ENCODE measurements at places on chromosomes 2 and 18.
A peak's percentile ranks its signal among the peaks of the same experiment; 100 is the strongest.

DNA sequence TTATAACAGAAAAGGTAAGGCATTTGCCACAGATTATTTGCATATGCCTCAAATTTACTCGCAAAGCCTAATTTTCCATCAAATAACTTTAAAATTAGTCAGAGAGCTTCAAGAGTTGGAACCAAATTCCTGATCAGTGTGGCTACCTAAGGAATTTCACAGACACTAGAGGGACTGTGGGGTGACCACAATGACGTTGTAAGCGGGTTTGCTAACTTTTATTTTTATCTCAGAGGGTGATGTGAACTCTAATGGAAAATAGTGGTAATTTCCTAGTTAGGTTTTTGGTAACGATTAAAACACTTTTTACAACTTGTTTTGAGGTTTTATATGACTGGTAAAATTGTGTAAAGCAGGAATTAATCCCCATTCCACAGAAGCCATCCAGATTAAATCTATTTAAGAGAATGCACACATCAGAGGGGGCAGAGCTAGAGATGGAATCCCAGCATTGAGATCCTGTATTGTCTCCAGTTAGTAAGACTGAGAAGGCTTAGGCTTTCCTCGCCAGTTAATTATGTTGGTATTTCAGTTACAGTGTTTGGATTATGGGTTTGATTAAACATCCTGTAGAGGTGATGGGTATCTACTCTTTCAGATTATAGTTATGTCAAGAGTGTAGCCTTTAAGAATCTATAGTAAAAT lies 129.0 kb downstream of the GPD2 start:
- ATAC-seq: no peak

DNA sequence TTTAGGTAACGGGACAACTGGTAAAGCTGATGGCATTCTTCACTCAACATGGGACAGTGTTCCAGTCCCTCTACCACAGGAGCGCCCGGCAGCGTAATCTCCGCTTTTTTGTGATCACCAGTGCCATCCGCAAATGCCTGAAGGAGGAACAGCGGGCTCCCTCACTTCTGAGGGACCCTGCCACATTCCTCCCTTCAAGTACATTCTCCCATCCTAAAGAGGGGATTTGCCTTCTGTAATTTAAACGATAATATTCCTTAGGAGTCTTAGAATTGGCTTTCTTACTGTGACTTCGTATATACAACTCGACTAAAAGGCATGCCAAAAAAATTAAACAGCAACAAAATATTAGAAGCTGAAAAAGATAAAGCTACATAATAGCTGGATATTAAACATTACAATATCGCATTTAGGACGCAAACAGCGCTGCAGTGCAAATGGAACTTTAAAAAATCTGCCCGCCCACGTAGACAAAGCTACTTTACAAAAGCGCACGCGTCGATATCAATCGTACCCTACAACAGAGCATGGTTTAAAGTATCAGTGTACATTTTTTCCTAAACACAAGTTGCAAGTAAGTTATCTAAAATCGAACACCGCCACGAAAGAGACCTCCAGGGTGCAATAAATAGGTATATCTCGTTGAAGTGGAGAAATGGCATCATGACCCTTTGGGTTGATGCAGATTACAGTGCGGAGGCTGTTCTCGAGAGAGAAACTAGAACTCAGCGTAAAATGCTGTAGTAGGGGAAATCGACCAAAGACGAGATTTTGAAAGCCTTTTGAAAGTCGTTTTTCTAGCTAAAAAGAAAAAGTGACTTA lies 2.3 kb upstream of the VSNL1 start:
- ATAC-seq: no peak

DNA sequence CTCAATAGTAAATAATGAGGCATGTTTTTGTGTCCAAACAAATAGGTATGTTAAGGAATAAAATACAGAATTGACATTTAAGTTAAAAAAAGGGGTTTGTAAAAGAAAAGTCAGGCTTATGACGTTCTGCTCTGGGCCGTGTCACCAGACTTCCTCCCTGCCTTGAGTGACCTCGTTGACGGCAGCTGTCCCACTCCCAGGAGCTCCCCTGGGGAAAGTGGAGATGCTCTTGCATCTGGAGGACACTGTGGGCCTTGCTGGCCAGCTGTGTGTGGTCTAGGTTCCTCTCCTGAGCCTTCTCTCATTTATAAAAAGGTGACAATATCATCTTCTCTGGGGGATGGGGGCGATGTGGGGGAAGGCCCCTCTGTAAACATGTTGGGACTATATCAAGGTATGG lies 196.2 kb downstream of the CLIP4 start:
- no peak for ATAC-seq

GRCh38 chr2:74457549-74458131 lies 598 bp upstream of the WBP1 start:
- ATAC-seq: peak; percentile 76

- ATAC-seq: no peak
Observed at GRCh38 chr2:141063406-141063805, 1067.4 kb downstream of the LRP1B start.

GRCh38 chr2:109645412-109646184 lies 31.4 kb downstream of the SOWAHC start:
- no peak for ATAC-seq

DNA sequence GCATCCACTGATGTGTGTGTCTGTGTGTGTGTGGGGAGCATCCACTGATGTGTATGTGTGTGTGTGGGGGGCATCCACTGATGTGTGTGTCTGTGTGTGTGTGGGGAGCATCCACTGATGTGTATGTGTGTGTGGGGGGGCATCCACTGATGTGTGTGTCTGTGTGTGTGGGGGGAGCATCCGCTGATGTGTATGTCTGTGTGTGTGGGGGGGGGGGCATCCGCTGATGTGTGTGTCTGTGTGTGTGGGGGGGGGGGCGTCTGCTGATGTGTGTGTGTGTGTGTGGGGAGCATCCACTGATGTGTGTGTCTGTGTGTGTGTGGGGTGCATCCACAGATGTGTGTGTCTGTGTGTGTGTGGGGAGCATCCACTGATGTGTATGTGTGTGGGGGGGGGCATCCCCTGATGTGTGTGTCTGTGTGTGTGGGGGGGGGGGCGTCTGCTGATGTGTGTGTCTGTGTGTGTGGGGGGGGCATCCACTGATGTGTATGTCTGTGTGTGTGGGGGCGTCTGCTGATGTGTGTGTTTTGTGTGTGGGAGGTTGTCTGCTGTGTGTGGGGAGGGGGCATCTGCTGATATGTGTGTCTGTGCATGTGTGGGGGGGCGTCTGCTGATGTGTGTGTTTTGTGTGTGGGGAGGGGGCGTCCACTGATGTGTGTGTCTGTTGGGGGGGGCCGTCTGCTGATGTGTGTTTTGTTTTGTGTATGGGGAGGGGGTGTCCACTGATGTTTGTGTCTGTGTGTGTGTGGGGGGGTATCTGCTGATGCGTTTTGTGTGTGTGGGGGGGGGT lies 125.9 kb downstream of the NFATC1 start:
- ATAC-seq: no peak

Measured in stimulated activated memory B cell treated with anti-CD40 and anti-IgM and Interleukin-4, amounts not matched to agents 10 μg/mL and 1 μg/mL and 100 μg/mL, for 72 hours (primary cell).